ENCODE measurements at places on chromosomes 1 and 21.
A peak's percentile ranks its signal among the peaks of the same experiment; 100 is the strongest.

GRCh38 chr1:3457910-3458883 lies 3.7 kb downstream of the ARHGEF16 start:
- no peak for DNase-seq

- no peak for DNase-seq
Measured at GRCh38 chr1:37055631-37056030, 21.3 kb upstream of the GRIK3 start.

DNA sequence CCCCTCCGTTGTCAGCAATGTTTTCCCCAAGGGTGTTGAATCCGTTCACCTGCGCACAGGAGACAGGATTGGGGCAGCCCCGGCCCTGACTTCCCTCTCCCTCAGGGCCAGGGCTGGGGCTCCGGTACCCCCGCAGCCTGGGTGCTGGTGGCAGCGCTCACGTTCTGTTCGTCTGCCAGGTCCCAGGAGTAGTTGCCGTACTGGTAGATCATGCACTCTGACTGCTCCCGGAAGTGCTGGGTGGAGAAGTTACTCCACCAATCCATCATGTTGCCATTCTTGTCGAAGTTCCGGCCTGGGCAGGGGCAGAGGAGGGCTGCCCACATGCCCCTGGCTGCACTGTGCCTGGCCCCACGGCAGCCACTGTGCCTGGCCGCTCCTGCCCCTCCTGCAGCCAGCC lies 6.1 kb downstream of the PRXL2B start:
- no peak for DNase-seq

DNA sequence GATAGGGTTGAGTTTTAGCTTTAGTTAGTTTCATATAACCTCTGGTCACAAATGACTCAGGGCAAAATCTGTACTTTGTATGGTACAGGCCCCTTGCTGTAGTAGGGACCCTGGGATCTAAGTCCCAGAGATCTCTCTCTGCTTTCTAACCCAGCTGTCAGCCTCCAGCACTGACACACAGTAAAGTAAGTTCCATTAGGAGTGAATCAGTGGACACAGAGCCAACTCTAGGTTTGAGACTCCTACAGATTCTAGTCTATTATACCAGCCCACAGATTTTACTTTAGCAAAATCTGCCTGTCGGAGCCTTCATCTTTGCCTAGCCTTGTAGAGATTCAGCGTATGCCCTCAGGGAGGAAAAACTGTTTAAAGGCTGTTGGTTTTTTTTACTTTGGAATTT lies 52.5 kb downstream of the ANGPTL1 start:
- no peak for DNase-seq

DNA sequence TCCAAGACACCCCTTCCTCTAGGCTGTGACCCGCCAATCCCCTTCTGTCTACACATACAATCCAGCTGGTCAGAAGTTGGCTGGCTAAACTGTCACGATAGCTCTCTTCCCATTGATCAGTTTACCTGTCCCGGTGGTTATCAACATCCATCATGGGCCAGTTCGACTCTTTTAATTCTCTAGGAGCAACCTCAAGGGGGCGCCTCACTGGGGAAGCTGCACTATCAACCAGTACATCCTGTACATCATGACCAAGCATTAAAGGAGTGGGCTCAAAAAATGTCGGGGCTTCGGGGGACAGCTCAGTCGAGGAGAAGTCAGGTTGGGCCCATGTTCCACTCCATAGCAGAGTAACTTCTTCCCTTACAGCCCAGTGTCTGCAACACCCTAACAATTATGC lies 53.2 kb upstream of the B3GALNT2 start:
- DNase-seq: no peak

GRCh38 chr1:81899214-81899821 lies 98.6 kb downstream of the ADGRL2 start:
- no peak for DNase-seq

- no peak for DNase-seq
Measured at GRCh38 chr1:43636006-43636641, 13.8 kb upstream of the KDM4A start.

- DNase-seq: no peak
Measured at GRCh38 chr1:61187352-61188086, 105.2 kb downstream of the NFIA start.

DNA sequence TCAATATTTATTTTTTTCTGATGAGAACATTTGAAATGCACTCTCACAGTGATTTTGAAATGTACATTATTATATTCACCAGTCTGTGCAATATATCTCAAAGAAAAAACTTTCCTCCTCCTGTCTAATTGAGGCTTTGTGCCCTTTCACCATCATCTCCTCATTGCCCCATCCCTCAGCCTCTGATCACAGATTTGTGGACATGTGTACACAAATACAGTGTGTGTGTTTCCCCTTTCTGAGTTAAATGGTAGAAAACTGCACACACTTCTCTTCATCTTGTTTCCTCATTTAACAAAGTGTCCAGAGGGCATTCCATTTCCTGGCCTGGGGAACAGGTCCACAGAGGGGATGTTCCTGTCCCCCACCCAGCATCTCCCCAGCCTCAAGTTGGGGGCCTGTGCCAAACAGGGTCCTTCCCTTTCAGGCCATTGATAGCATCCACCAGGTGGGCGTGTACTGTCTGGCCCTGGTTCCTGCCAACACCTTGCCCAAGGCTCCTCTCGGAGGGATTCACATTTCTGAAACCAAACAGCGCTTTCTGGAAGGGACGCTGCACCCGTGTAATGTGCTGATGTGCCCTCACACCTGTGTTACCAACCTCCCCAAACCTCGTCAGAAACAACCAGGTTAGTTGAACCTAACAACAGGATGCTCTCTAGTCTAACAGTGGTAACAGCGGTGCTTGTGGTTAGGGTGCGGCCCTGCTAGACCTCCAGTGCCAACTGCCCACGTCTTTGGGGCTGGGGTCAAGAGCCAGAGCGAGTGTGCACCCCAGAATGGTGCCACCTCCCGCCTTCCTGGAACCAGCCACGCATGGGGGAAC lies 54.6 kb downstream of the S100B start:
- peak; percentile 46 for DNase-seq

DNA sequence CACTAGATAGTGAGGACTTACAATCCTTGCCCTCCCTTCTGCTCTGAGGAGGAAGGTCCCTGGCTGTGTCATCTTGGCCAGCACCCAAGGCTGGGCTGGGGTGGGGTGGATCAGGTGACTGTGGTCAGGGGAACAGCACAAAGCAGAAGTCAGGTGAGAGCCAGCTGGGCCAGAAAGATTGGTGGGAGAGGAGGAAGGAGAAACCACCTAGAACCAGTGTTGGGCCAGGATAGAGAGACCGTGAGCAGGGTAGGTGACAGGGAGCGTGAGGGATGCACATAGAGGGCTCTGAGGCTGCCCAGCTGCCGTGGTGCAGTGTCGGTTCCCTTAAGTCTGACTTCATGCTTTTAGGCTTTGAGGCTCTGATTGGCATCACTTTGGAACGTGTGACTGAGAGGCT lies 22.7 kb downstream of the NCF2 start:
- DNase-seq: no peak

GRCh38 chr1:205597691-205598314 lies 34.0 kb downstream of the ELK4 start:
- DNase-seq: no peak

DNA sequence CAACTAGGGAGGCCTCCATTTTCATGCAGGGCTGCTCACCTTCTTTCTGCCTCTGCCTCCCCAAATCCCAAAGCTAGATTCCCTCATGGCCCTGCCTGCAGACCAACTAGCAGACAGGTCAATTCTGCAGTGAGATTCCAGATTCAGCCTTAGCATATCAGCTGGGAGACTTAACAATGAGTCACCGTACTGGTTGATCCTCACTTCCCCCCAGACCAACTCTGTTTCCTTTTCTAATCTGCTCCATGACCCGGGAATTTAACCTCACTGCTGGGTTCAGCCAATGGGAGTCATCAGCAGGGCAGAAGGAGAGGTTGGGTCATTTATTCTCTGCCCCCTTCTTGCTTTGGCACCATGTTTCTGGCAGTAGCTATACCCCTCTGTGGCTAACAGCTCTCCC lies 140.6 kb upstream of the GRIK3 start:
- DNase-seq: no peak

GRCh38 chr1:175129644-175129996 lies 62.0 kb downstream of the TNN start:
- DNase-seq: no peak

- DNase-seq: no peak
Measured at GRCh38 chr21:44299085-44299457, 782 bp upstream of the PFKL start.

DNA sequence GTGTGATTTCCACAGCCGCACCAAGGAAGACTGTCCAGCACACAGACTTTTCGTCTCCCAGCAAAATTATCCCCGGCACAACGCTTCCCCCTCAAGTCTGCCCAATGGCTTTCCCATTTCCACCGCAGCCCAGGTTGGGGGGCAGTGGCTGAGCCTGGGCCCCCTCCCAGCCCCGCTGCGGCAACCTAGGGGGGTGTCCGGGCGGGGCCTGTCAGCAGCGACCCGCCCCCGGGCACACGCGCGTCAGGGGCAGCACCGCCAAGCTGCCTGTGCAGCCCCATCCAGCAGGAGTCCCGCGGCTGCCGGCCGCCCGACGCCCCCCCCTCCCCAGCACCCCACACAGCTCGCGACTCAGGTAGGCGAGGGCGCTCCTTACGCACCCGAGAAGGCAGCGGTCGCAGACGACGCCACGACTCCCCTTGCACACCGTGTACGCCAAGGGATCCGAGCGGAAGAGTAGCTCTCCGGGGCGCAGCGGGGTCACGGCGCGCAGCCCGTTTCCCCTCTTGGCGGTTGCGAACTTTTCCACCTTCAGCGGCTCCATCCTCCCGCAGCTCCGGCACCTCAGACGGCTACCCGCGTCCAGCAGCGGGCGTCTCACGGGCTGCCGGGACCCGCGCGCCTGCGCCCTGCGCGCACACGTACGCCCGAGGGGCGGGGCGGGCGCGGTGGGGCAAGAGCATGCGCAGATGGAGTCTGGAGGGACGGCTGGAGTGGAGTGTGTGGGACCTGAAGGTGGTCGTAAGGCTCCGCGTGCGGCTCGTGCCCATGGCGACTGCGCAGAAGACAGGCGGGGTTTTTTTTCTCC lies at the start of gene SMYD3:
Gene SMYD3, minus strand, starts transcription at position 606 of the 808 bp plus-strand sequence.
- peak; percentile 71 for DNase-seq

DNA sequence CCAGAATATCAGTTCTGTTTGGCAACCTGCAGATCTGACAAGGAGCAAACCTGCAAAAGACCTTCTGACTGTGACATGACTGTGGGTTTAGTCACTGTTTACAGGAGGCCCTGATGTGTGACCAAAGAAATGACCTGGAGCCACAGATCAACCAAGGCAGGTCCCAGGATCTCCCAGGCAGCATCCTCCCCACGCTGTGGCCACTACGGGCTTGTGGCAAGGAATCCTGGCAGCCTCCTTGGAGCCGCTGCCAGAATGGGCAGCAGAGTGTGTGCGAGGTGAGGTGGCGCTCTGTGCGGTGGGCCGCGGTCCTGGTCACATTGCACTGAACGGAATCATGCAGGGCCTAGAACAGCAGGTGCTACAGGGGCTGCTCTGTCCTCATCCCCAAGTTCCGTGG lies 15.9 kb downstream of the MCM3AP start:
- no peak for DNase-seq

GRCh38 chr1:234978397-234979295 lies 150.0 kb downstream of the TOMM20 start:
- peak; percentile 59 for DNase-seq

GRCh38 chr1:26109229-26110164 lies 2.1 kb upstream of the PDIK1L start:
- DNase-seq: no peak

DNA sequence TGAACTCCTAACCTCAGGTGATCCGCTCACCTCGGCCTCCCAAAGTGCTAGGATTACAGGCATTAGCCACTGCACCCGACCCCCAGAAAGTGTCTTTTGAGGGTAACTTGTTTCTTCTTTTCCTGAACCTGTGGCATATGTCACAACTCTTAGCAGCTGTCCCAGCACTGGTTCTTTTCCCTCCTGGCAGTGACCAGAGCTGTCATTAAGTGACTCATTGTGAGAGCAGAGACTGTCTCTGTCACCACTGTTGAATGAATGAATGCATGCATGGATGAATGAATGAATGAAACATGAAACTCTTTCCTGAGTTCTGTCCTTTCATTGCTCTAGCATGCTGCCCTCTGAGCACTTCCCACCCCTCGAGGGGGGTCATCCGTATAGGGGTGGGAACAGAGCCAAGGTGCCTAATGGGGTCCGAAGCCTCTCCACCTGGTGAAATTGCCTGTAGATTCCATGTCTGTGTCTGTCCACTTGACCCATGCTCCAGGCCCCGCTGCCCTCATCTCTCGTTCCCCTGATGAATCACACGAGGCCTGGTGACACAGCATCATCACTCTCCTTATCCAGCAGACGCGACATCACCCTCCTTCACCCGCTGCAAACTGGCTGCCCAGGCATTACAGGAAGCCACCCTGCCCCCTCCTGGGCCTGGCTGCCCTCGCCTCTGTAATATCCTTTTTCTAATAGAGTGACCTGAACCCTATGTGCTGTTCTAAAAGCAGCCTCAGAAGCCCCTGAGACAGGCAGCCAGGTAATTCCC lies 75.0 kb downstream of the IGSF21 start:
- DNase-seq: no peak

DNA sequence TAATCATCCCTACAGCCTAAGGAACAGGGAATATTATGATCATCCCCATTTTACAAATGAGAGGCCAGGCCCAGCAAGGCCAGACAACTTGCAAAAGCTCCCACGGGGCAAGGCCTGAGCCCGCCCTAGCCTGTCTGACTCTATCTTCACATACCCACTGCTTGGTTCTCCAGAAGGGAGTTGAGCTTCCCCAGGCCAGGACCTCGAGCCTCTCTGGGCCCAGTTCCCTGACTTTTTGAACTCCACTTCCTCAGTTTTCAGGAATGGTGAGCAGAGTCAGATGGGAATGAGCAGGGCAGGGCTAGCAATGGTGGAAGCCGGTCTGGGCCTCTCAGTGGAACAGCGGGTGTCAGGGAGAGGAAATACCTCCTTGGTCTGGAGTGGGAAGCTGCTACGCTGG lies 39.3 kb downstream of the CACNA1S start:
- no peak for DNase-seq

DNA sequence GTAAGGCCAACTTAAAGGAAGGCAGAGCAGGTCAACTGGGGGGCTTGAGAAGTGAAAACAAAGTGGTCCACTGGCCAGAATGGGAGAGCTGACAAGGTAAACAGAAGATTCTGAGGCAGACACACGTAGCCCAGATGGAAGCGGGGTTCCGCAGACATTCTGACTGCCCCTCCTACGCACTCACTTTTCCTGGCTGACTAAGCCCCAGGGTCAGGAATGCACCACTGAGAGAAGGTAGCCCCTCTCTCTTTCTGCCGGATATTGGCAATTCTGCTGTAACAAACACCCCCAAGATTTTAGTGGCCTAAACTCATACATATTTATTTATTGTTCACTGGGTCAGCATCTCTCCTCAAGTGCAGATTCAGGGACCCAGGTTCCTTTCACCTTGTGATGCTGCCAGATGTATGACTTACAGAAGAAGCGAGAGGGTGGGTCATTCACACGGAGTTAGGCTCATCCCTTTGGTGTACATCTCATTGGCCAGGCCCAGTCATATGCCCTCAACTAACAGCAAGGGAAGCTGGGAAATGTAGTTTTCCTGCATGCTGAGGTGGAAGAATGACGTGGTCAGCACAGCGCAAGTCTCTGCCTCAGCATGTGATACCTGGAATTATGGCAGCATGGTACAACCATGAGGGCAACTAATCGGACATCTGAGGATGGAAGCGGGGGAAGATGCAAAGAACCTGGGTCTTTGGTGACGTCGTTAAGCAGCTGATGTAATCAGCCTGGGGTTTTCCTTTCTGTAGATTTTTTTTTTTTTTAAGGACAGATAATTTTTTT lies 43.4 kb upstream of the MRPS6 start:
- DNase-seq: no peak
